ENCODE measurements at places on chromosomes 3 and 15.

DNA sequence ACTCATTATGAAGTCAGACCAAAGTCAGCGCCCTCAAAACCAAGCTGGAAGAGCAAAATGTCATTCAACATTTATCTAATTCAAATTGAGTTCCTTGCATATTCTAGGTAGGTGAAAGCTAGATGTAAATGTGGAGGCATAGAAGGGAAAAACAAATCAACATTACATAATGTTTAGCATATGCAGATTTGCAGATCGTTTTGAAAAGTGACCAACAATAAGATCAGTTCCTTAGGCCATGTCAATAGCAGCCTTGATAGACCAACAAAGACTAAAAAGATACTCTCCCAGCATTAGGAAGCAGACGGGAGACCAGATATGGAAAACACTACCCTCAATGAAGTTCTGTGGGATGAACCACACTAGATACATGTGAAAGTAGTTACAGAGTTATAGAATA, 83.0 kb downstream of the PLD1 start:
- DNase-seq: no peak

- DNase-seq: no peak
Measured at GRCh38 chr3:126528419-126528799, 4.5 kb downstream of the CHST13 start.

GRCh38 chr3:183108470-183108869, 9.2 kb upstream of the MCCC1 start:
- DNase-seq: no peak

- DNase-seq: no peak
Measured at GRCh38 chr15:45442507-45443135, 64.3 kb upstream of the GATM start.

- no peak for DNase-seq
Measured at GRCh38 chr3:124174910-124175874, 183.3 kb upstream of the ROPN1 start.

GRCh38 chr3:24300949-24301348, 193.7 kb downstream of the THRB start:
- no peak for DNase-seq

- DNase-seq: no peak
Measured at GRCh38 chr3:190481779-190482178, 32.1 kb upstream of the TMEM207 start.

GRCh38 chr3:155204851-155205250, 88.6 kb downstream of the STRIT1 start:
- no peak for DNase-seq

DNA sequence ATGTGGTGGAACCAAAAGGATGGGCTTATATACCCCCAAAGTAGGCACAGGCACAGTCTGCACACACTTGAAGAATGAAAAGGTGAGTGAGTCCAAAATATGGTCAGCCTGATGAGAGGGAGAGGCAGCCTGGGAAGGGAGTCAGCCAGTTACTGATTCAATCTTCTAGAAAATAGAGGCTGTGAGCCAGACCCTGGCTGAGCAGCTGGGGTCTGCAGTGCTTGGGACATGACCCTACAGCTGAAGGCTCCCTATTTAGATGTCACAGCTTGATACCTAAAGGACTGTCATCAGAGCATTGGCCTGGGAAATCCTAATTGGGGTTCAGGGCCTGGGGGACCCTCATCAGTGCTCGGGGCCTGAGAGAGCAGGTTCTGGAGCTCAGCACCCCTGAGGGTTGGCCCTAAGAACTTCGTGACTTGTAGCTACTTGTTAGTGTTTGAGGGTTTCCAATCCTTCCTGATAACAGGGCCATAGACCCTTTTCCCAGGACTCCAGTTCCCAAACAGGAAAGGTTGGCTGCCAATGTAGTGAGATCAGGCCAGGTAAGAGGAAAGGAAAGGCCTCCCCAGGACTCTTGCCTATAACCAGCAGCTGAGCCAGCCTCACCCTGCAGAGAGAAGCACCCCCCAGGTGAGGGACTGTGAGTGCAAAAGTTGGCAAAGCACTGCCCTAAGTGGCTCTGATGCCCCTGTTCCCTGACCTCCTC, 54.7 kb upstream of the SLCO2A1 start:
- no peak for DNase-seq

DNA sequence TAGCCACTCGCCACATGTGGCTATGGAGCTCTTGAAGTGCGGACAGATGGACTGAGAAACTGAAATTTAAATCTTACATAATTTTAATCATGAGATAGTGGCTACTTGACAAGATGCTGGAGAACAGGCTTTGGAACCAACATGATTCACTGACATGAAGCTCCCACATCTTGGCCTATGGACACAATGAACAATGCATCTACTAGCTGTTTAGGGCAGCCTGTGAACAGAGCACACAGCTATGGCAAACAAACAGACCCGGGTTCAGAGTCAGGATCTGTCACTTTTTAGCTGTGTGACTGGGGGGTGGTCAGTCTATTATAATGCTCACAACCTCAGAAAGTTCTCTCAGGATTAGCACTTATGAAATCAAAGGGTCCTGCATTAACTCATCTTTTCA, 616.6 kb downstream of the MAGI1 start:
- DNase-seq: no peak

DNA sequence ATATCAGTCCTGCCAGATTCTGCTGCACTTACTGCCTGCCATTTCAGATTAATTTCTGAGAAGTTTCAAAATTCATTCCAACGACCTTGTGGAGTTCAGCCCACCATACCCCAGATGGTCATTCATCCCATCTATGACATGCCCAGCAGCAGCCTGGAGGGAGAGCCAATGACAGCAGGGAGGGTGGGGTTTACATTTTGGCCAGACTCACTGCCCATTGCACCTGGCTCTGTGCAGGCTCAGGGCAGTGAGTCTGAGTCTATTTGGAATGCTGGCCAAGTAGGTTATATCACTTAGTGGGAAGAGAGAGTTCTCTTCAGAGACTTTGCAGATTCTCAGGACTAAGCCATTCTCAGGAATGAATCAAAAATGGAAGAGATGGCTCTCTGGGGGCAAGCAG, 21.5 kb downstream of the SRPRB start:
- DNase-seq: no peak

Measured in stimulated activated CD8-positive, alpha-beta memory T cell treated with anti-CD3 and anti-CD28 coated beads, Interleukin-12 subunit alpha, Interleukin-12 subunit beta, amount 100 ng/mL, for 4 hours (primary cell).